Fibroblast of the conjunctiva (primary cell): ENCODE measurements at places on chromosomes 5 and 9.

- no peak for DNase-seq
Measured at GRCh38 chr9:128043467-128043868, 23.7 kb downstream of the NAIF1 start.

DNA sequence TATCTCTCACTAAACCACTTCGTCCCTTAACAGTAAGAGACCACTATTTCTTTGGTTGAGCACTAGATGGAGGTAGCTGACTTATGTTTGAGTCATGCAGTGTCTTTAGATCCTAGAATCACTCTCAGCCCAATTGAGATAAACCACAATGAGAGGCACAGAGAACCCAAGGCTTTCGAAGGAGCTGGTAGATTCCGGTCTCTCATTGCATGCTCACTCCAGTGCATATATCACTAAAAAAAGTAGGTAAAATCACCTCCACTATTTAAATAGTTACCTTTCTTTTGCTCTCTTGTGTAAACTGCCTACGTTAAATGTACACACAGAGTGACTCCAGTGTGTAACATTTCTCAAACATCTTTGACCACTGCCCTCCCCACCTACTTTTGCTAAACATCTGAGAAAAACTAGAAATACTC is 27.6 kb downstream of the ACTL7A start:
- peak; percentile 9 for DNase-seq

DNA sequence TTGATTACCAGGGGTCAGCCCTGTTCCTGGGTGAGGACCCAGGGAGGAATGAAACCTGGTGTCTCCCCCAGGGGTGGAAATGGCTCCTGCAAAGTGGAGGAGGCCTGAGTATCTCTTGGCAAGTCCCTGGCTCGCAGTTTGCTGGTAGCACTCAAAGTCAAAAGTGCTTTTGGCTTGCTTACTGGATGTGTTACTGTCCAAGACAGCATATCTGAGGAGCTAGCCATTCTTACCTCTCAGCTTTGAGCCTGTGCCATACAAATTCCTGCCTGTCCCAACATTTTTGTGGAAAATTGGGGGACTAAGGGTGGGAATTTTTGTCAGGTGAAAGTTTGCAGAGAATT is 9.9 kb downstream of the ZNF618 start:
- DNase-seq, result no peak

- DNase-seq, result no peak
Measured at GRCh38 chr5:83249156-83249555, 171.8 kb downstream of the XRCC4 start.

- no peak for DNase-seq
Measured at GRCh38 chr9:117678871-117679270, 25.3 kb upstream of the TLR4 start.

GRCh38 chr5:74638970-74639806 is 1.3 kb downstream of the ENC1 start:
- no peak for DNase-seq

- peak; percentile 50 for DNase-seq
Measured at GRCh38 chr9:71285191-71285656, 163.8 kb upstream of the TRPM3 start.
